ENCODE measurements at places on chromosomes 2 and 18.

DNA sequence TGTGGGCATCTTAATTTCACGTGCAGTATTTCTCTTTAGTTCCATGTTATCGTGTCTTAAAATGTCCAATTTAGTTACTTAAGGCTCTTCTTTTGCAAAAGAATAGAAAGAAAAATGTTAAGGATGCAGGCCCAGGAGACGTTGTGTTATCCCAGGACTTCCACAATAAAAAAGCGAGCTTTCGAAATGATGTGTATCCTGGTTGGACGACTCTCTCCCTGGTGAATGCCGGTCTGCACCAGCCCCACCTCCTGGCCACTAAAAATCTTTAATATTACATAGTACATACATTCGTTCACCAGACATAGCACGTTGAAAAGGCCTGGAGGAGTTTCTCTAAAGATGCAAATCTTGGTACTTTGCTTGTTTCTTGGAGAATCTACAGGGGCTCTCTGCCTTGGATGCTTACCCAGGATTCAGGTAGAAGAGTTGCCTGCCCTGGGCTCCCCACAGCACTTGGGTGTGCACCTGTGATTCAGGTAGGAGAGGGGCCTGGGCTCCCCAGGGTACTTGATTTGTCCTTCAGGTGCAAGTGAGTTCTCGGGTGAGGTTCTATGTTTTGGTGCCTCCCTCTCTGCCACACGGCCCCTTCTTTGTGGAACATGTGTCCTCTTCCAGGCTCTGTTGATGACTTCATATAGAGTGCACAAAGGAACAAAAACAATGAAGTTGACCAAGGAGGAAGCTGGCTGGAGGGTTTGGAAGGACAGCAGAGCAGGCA, 26.6 kb downstream of the TWIST2 start:
- DNase-seq = peak; percentile 45

DNA sequence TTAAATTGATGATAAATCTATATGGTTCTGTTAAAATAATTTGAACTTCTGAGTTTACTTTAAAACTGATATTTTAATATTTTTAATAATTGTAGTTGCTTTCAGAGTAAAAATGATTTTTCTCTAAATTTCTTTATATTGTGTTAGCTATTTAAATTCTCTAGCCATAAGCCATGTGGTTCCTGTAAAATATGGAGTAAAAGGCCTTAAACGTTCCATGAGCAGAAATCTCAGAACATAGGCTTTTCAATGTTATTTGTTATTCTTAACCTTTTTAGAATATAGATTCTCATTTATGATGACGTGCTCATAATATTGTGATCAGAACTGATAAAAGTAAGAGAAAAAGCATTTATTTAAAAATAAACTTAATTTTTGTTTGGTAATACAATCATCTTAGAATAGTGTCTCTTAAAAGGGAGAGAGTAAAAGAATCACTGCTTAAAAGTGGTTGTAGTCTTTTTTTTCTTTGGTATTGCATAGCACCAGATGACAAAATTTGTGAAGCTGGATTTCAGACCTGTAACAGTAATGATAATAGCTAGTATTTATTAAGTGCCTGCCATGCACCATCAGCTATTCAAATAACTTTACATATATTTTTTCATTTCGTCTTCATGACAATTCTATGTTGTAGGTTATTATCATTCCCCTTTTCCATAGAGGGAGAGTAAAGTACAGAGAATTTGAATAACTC, 2.7 kb downstream of the BMPR2 start:
- DNase-seq = no peak

DNA sequence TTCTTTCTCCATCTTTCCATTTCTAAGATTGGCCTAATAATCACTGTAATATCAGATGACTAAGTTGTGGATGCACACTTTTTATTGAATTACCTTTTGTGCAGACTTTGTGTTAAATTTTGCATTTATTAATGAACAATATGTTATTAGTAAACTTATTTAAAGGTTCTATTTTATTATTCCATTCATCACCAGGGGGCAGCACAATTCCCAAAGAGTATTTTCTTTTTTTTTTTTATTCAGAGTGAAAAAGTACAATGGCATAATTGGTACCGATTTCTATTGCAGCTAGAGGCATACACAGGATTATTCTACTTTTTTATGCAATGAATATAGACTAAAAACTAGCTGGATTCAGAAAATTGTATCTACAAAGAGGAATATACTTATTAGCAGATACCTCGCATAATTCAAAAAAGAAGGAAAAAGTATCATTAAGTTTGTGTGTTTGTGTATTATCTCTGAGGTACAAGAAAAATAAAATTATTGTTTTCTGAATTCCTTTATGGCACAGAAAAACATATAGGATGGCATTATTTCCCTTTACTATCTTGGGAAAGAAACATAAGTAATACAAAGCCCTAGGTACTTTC, 390.6 kb downstream of the ERBB4 start:
- peak; percentile 44 for DNase-seq

DNA sequence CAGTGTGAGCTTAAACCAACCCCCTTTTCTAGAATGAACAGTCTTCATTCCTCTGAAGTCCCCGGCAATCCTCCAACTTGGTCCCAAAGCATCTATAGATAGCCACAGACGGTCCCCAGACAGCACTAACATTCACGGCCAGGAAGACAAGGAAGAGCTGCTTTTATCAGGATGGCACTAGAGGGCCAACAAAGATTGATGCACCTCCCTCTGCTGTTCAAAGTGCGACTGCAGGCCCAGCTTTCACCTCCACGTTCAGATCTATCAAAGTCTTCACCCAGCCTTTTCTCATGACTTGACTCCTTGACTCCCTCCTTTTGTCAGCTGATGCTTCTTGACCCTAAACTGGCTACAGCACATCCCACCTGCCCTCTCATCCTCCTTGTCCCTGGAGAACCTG, 54.3 kb downstream of the RNF152 start:
- DNase-seq = no peak

DNA sequence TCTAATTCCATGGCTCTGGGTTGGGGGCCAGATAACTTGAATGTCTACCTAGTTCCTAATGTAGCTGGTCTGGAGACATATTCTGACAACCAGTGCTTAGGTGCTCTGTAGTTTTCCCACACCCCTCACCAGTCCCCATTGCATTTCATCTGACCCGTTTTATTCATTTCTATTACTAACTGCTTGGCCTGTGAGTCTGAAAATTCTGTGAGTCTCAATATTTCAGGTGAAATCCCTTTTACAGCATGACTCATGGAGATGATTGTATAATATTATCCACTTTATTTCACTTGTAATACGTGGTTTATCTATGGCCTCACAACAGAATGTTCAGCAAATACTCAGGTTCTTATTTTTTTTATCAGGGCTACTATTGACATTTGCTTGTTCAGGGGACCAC, 103.7 kb upstream of the UGP2 start:
- peak; percentile 55 for DNase-seq

- peak; percentile 70 for DNase-seq
Observed at GRCh38 chr2:120343433-120344105, 2.4 kb upstream of the INHBB start.

DNA sequence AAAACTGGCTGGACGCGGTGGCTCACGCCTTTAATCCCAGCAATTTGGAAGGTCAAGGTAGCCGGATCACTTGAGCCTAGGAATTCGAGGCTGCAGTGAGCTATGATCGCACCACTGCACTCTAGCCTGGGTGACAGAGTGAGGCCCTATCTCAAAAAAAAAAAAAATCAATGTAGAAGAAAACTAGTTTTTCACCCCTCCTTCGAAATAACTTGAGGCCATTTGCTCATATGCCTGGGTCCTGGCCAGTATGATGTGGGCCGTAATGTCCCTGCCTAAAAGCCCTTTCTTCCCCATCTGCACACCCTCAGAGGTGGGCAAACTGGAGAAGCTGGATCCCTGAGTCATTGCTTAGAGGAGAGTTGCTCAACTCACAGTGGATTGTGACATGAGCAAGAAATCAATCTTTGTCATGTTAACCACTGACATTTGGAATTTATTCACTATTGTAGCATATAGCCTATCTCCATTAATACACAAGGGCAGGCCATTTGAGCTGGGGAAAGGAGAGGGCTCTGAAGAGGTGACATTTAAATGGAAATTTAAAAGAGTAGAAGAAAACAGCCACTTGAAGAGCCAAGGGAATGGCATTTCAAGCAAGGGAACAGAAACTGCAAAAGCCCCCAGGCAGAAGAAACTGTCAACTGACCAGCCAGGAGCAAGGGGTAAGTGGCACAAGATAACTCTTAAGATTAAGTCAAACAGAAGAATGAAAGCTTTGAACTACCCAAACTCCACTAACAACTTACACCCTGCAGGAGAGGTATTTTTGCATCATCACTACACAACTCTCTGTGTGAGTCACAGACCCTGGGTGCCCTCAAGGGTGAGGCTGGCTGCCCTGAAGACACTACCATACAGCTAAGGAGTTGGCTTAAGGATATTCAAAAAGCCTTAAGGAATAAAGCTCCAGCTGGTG, 7.6 kb upstream of the METTL21A start:
- peak; percentile 47 for DNase-seq

- DNase-seq = peak; percentile 70
Observed at GRCh38 chr2:100941646-100942240, 60.3 kb upstream of the RPL31 start.

- DNase-seq = peak; percentile 93
Observed at GRCh38 chr2:100957996-100958653, 44.0 kb upstream of the RPL31 start.

GRCh38 chr18:46469186-46469915, 187.7 kb downstream of the LOXHD1 start:
- DNase-seq = no peak

DNA sequence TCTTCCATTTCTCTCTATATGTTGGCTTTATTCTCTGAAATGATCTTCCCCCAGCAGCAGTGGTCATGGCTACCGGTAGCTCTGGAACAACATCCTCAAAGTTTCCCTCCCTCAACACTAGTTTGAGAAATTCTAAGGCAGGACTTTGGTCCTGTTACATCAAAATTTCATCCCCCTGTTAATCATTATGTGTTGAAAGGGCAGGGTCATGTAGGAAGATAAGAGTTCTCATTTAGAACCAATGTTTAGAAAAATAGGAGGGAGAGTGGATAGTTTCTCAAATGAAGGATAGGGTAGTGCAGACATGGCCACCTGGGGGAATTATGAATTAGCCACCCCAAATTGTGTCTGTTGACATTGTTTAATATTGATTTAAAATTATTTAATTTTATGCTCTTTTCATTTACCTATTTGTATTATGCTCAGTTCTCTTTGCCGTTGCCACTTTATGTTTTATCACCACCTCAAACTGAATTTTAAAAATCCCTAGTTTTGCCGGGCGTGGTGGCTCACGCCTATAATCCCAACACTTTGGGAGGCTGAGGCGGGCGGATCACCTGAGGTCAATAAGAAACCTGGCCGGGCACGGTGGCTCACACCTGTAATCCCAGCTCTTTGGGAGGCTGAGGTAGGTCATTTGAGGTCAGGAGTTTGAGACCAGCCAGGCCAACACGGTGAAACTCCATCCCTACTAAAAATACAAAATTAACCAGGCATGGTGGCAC, 22.3 kb downstream of the EML4 start:
- DNase-seq = no peak

DNA sequence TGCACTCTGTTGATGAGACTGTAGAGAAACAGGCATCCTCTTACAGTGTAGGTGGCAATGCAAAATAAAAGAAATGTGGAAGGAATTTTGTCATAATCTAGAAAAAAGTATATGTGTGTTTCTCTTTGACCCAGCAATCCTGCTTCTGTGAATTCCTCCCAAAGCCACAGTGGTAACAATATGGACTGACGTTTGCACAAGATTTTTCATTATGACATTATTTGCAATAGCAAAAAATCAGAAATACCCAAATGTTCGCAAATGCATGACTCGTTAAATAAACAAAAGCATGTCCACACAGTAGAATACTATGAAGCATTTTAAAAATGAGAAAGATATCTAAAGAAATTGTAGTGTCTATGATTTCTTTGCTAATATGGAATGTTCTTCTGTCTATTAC, 255.2 kb upstream of the NRP2 start:
- peak; percentile 39 for DNase-seq

DNA sequence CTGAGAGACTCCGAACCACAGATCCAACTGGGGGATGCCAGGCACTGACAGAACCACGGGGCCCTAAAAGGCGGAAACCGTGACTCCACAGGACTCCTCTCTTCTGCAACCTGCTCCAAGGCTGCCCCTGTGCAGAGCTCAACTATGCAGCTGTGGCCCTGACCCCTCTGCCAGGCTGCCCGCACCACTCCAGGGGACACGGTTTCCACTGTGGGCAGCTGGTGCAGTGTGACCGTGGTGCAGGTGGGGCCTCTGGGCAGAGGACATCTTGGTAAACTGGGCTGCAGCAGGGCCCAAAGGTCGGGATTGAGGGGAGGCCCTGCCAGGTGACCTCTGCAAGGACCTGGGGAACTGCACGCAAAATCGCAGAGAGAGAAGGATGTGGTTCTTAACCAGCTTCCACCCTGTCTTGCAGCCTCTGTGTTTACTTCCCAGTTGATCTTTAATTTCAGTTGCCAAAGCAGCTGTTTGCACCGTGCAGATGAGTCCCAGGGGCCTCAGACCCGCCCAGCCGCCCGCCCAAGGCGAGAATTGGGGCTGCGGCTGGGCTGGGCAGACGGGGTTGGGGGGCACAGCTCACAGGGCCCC, 104.6 kb upstream of the CTDP1 start:
- DNase-seq = no peak

DNA sequence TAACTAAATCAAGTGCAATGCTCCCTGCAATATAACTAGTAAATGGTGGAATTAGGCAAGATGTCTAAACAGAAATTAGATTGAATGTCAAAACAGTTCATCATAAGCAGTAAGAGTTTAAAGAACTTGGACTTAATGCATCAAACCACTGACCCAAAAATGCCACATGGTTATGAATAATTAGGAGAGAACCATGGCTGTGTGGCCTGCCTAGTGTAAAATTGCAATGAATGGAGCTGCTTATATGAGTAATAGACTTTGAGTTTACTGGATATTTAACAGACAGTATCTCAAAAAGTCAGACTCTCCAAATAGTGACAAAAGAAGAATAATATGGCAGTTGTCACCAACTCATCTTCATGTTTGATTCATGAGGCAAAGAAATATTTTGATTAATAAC, 101.6 kb upstream of the COL5A2 start:
- DNase-seq = no peak

- no peak for DNase-seq
Observed at GRCh38 chr2:31216734-31217133, 581 bp downstream of the CAPN14 start.

DNA sequence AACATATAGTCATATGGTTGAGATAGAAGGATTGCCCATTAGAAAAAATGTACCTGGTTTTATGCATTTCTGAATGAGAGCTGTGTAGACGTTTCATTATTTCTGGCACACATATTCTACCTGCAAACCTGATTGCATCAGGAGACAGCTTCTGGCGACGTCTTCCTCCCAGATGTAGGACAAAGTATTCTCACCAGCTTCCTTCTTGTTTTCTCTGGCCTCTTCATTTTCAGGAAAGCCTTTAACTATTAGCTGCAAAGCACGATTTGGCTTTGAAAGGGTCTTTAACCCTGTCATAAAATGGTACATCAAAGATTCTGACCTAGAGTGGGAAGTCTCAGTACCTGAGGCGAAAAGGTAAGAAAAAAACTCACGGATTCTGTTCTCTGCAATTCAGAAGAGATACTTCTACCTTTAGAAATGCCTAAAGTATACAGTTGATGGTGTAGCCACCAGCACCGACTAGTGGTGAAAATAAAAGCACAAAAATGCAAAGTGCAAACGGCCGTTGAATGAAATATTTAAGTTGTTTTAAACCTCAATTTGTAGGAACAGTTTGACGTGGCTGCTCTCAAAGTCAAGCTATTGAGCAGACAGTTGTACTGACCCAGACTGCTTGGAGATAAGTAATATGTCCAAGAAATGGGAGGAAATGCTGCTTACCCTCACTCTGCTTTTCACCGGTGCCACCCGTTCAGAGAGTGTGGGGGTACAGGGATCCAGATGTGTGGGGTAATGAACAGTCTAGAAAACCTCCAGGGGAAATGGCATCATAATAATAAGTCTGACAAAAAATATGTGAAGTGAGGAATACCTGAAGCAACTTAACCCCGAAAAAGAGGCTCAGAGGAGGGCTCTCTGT, 20.2 kb downstream of the IL18RAP start:
- peak; percentile 68 for DNase-seq
